A673 (cell line): ENCODE measurements at places on chromosomes 12 and 14.
A peak's percentile ranks its signal among the peaks of the same experiment; 100 is the strongest.

GRCh38 chr12:69619050-69619449 lies 8.3 kb upstream of the LRRC10 start:
- DNase-seq: peak; percentile 85

GRCh38 chr14:93830753-93831461 lies 42.6 kb upstream of the PRIMA1 start:
- DNase-seq: no peak

- DNase-seq: no peak
These were observed 363.0 kb upstream of the FKBP4 start for GRCh38 chr12:2431810-2432209.

- DNase-seq: no peak
These were observed 138.4 kb downstream of the ZFP36L1 start for GRCh38 chr14:68654471-68654941.

GRCh38 chr14:69224946-69225345 lies 33.6 kb downstream of the EXD2 start:
- DNase-seq: no peak

DNA sequence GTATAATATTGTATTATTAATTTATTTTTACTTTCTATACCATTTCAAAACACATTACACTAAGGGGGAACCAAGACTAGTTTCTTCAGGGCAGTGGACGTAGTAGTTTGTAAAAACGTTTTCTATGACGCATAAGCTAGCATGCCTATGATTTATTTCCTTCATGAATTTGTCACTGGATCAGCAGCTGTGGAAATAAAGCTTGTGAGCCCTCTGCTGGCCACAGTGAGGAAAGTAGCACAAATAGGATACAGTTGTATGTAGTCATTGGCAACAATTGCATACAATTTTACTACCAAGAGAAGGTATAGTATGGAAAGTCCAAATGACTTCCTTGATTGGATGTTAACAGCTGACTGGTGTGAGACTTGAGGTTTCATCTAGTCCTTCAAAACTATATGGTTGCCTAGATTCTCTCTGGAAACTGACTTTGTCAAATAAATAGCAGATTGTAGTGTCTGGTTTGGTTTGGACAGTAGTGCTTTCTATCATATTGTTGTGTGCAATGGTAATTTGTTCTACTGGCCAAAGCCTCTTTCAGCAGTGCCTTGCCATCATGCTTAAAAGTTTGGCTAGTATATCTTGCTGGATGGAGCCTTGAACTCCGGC lies 24.3 kb upstream of the PLEKHD1 start:
- DNase-seq: peak; percentile 86
